Activated CD4-positive, alpha-beta T cell treated with anti-CD3 and anti-CD28 coated beads, Interleukin-2, amount 10 ng/mL, durations not matched to agents 7 days and 5 days (primary cell): ENCODE measurements at places on chromosomes 12 and 14.

GRCh38 chr12:1857821-1858220, 37.5 kb downstream of the LRTM2 start:
- no peak for DNase-seq

- no peak for DNase-seq
Measured at GRCh38 chr14:32372154-32372553, 43.1 kb downstream of the AKAP6 start.

- no peak for DNase-seq
Measured at GRCh38 chr12:47814539-47815170, 5.0 kb downstream of the HDAC7 start.

DNA sequence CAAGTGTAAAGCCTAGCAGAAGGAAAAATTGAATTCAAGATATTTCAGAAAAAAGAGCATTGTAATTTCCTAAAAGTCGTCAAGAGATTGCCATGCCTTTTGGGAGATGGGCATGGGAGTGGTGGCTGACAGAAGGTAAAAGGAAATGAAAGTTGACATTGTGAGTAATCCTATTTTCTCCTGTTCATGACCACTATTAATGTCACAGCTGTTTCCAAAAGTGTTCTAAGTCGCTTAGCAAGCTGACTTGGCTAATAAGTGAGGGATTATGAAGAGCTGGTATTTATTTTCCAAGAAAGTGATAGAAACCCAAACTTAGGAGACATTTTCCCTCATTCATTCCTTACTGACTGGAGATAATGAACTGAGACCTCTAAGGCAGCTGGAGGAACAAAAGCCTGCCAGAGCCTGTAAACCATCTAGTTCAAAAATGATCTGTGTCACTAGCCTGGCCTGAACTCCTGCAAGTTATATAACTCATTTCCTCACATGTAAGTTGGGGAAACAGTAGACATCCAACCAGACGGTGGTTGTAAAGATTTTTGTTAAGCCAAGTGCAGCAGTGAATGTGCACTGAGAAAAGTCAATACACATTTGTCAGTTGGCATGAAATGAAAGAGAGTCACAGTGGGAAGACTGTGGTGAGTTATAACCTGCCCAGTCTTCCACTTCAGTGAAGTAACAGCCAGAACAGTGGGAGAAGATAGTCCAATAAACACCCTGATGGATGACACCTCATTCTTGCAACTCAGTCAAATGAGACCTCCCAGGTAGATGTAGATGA, 75.8 kb downstream of the DIO2 start:
- no peak for DNase-seq

GRCh38 chr12:96108321-96108720, 72.9 kb upstream of the LTA4H start:
- peak; percentile 53 for DNase-seq

- DNase-seq = no peak
Measured at GRCh38 chr14:59081720-59082119, 106.7 kb upstream of the DAAM1 start.

GRCh38 chr14:74962046-74962445, 6.6 kb upstream of the PGF start:
- no peak for DNase-seq

DNA sequence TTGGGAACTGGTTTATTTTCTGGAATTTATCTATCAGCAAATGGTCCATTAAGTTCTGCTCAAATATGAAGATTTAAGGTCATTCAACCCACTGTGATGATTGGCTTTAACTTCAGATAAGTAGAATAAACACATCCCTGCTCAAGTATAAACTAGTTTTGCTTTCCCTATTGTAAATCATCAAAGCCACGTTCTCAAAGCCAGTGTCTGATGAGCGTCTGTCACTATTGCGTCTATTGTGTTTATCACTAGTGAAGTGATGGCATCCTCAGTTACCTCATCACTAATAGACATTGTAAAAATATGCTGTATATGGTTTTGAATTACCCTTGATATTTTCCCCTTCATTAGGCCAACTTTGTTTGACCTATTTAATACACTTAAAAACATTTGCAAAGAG, 351.3 kb downstream of the BCAT1 start:
- DNase-seq = no peak

DNA sequence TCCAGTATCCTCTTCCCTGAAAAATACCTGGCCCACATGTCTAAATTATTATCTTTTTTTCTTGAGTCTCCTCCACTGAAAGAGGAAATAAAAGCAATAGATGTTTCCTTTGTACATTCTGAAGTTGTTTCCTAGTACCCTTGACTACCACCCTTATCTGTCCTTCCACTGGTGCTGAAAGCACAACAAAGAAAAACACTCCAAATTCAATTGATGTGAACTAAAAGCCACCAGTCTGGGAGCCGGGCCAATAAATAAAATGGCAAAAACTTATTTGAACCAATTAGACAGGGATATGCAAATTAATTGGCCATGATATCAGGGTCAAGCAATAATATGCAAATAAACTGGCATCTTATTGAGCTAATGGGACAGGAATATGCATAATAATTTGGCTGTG, 330.5 kb downstream of the PAWR start:
- no peak for DNase-seq

DNA sequence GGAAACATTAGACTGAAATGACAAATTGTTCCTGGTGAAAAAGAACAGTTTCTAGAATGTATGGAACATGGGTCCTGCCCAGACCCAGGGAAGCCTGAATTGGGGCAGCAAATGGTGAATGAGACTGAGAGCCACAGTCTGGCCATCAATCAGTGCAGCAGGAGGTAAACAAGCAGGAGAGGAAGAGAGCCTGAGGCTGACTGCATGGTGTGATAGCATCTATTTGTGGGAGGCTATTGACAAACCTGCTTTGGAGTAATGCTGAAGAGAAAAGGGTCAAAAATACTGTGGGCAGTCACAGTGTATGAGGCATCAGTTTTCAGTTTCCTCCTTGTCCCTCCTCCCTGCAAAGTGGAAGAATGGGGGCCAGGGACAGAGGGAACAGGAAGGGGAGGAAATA, 136.8 kb downstream of the ANKS1B start:
- DNase-seq = no peak

DNA sequence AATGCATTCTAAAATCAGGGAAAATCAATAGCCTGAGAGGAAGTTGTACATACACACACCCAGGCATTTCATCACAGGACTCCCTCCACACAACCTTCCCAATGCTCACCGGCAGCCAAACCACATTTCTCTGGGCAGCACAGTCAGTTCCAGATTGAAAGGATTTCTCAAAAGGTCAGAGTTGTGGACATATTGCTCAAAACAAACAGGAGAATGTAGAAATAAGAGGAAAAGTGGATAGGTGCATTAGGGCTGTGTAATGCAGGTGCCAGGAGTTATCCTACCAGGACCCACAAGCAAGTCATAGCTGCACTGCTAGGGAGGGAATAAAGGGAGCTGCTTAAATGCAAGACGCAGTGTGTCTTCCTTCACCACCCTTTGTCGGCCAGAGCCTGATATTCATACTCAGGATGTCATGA, 62.9 kb downstream of the GCH1 start:
- DNase-seq = no peak

GRCh38 chr12:102510031-102510430, 29.7 kb upstream of the IGF1 start:
- no peak for DNase-seq

DNA sequence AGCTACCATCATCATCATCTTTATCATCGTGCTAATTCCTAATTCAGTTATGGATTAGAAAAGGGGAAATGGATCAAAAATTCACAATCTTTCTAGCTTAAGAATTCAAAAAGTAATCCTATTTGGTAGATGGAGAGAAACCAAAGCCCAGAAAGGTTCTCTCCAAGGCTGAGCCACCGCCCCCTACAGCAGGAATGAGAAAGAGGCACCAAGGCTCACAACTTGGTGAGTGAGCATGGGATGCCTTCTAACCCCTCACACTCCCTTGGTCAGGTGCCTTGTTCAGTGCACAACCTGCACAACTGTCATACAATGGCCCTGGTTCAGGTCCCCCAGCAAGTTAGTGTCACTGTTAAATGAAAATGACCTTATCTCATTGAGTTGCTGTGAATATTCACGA, 171.5 kb downstream of the ANO2 start:
- DNase-seq = no peak

DNA sequence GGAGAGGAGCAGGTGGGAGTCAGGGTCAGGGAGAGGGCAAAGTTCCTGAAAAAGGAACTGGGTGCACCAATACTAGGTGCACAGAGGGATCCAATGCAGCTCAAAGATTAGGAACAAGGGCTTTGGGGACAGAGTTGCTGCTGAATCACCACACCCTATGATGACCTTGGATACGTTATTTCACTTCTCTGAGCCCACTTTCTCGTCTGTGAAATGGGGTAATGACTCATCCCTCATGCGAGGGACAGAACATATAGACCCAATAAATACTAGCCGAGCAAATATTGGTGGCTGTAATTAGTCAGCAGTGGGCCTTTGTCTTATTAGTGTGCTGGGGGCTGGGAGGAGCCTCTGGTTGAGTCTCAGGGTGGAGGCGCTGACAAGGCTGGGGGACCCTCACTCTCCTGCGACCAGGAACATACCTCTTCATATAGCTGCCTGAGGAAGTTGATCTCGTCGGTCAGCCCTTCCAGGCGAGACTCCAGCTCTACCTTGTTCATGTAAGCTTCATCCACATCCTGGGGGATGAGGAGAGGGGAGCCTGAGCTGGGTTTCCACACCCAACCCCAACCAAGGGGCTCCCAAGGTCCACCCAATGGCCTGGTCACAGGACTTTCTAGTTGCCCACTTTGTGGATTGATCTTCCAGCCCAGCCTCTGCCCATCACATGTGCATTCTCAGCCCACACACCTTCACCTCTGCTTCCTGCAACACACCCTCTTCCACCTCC, 4.5 kb downstream of the KRT8 start:
- no peak for DNase-seq

- DNase-seq = no peak
Measured at GRCh38 chr14:69680297-69680696, 68.9 kb downstream of the SUSD6 start.

DNA sequence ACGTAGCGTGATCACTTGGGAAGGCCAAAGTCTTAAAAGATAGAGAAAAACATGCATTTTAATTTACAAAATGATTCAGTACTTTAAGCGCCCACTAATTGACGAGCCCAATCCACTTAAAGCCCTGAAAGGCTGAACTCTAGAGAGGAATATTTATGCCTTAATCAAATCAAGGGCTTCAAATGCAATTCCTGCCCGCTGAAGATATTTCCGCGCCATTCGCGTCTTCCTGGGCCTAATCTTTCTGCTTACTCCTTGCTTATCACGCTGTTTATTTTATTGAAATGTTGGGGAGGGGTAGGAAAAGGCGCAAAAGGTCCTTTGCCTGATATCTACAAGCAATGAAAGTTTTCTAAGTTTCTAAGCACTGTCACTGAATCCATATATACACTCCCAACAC, 4.0 kb downstream of the TBX3 start:
- DNase-seq = no peak

DNA sequence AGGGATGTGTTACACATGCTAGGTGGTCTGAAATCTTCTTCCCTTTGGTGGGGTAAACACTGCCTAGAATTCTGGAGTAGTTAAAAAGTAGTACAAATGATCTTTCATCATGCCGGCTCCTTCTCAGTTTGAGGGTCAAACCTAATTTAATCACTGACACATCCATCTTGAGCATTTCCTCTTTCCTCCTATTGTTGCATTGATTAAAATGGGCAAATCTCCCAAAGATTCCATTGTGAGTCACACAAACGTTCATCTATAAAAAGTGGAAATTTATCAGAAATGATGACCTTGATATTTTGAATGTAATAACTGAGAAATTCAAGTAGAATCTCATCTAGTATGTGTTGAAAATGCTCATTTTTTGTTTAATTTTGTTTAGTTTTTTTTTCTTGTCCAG, 996.0 kb downstream of the NRXN3 start:
- DNase-seq = no peak

DNA sequence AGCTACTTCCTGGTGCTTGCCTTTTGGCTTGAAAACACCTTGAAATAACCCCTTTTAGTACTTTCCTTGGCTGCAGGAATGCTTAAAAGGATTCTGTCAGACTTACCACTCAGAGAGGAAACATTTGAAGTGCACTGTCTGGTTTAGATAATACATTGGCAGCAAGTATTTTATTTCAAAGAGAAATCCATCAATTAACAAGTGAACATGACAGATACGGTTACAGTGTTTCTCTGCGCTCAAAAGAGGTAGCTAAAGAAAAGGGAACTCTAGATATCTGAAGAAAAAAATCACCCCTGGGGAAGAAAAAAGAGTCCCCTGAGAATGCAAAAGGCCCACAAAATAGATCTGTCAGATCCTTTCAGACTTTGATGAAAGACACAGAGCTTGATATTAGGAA, 421.9 kb downstream of the LRFN5 start:
- DNase-seq = no peak

DNA sequence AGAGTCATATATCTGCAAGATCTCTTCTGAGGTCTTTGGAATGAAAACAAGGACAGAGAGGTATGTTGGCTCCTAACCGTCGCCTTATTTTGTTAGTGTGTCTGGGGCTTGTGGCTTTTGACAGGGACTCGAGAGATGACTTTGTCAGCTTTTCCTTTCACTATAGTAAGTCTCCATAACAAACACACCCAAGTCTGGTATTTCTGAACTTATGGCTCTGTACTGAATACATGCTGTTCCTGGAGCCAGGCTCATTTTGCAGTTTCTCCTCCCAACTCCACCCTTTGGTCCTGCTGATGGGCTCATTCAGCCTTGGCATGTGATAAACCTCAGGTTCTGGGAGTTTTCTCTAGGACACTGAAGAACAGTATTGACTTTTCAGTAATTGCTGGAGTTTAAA, 27.7 kb upstream of the TMED10 start:
- peak; percentile 13 for DNase-seq

- DNase-seq = no peak
Measured at GRCh38 chr14:77139022-77139421, 2.6 kb downstream of the ZDHHC22 start.

DNA sequence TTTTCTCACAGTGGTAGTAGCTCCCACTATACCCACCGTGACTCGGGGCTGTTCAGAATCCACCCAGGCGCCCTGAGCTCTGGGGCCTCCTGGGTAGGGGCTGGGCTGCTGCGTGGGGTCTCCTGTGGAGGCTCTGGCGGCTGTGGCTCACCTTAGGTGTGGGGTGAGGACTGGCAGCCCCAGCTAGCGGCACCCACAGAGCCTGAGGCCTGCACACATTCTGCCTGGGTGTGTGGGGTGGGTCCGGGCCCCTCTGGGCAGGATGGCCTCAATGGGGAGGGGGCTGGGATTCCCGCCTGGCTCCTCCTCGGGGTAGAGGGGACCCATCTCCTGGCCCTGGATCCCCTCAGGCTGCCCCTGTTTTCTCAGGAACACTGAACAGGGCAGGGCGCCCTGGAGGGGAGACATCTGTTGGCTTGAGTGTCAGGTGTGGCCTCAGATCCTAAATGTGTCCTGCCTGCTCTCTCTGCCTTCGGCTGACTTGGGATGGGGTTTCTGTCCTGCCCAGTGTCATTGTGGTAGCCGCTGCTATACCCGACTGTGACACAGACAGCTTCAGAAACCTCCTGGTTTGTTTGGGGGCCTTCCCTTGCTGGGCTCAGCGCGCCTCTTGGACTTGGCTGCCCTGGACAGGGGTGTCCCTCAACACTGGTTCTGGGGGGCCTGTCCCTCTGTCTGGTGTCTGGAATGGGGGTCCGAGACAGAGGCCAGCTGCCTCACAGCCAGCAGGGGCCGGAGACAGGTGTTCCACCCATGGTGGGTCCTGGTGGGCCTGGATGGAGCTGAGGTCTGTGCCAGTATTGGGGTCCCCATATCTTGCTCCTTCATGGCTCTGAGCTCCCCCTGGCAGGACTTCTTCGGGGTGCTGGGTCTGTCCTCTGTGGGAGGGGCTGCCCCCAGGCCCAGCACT, 354.9 kb downstream of the TMEM121 start:
- DNase-seq = no peak
